Natural killer cell (primary cell): ENCODE measurements at places on chromosomes 13 and 19. TPM values are rescaled to one million over a fixed set of nuclear protein-coding genes. Genes with fewer than 3 reads are reported as not detected.

The IGSF23 gene
- not detected for total RNA-seq

GRCh38 chr13:105996391-105997025 lies 539.0 kb downstream of the EFNB2 start:
- no peaks in the 10 kb centered on the region for H3K27me3 ChIP-seq
- H3K36me3 ChIP-seq, result no peaks in the 10 kb centered on the region
- no peak overlapping the region for H3K27ac ChIP-seq
- H3K4me3 ChIP-seq, result no peak overlapping the region

The SSC5D gene
- total RNA-seq, result 0.11 TPM

The TEX26 gene
- not detected for total RNA-seq

GRCh38 chr13:112106478-112107141 lies 39.7 kb downstream of the SOX1 start:
- peaks cover 25% of the 10 kb centered on the region for H3K27me3 ChIP-seq
- H3K27ac ChIP-seq, result no peak overlapping the region
- H3K4me1 ChIP-seq, result no peaks in the 10 kb centered on the region
- no peak overlapping the region for H3K4me3 ChIP-seq
- DNase-seq, result no peak
- no peaks in the 10 kb centered on the region for H3K36me3 ChIP-seq

DNA sequence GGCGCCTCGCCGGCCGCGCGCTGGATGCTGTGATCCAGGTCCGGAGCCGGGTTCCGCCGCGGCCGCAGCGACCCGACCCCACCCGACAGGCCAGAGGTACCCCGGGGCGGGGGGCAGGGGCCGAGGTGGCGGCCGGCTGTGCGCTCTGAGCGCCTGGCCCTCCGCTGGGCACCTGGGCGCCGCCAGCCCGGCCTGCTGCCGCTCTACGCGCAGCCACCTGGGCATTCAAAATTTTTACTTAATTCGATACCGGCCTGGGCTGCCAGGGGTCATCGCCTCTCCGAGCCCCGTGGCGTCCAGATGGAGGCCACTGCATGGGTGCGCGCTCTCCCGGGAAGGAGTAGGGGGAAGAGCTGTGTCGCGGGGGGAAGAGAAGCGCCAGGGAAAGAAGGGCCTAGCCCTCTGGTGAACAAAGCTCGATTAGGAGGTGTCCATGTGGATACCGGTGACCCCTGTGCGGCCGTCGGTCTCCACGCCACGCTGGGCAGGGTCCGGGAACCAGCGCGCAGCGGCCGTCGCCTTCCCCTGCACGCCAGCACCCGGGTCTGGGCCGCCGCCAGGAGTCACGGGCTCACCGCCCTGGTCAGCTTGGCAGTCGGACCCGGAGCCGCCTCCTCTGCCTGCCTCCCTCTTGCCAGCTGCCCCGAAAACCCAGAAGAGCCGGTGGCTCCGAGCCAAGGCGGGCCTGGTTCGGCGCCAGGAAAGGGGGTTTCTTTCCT lies 666 bp downstream of the BIVM start:
- no peaks in the 10 kb centered on the region for H3K36me3 ChIP-seq
- DNase-seq, result peak; percentile 25
- H3K4me1 ChIP-seq, result peaks cover 21% of the 10 kb centered on the region
- H3K27me3 ChIP-seq, result peaks cover 2% of the 10 kb centered on the region
- peak overlapping the region; percentile 53 for H3K4me3 ChIP-seq
- no peak overlapping the region for H3K27ac ChIP-seq

DNA sequence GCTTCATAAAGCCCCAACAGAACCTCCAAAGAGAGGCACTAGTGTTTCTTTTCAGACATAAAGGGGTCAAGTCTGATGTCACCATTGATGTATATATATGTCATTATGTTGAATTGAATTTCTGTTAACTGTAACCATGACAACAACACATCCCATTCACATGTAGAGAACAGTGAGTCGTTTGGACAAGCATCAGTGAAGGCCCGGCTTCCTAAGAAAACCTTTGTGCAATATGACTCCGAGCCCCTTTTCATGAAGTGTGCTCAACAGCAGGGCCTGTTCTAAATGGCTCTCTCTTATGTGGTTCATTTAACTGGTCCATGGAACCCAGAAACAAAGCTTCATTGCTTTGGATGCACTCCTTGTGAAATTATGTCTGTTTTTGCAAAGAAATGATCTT lies 67.2 kb upstream of the UBL3 start:
- no peaks in the 10 kb centered on the region for H3K4me1 ChIP-seq
- no peak overlapping the region for H3K27ac ChIP-seq
- no peaks in the 10 kb centered on the region for H3K27me3 ChIP-seq
- no peak overlapping the region for H3K4me3 ChIP-seq
- no peaks in the 10 kb centered on the region for H3K36me3 ChIP-seq

The KCNN4 gene
- 0.72 TPM for total RNA-seq

- H3K27ac ChIP-seq, result no peak overlapping the region
- no peaks in the 10 kb centered on the region for H3K27me3 ChIP-seq
- H3K4me3 ChIP-seq, result no peak overlapping the region
- no peaks in the 10 kb centered on the region for H3K4me1 ChIP-seq
- DNase-seq, result no peak
These were observed 32.2 kb upstream of the ZNF766 start for GRCh38 chr19:52237197-52237596.
